Testis (tissue), 5 donors: ENCODE measurements at places on chromosomes 7 and 10.
A peak's percentile ranks its signal among the peaks of the same experiment; 100 is the strongest.

GRCh38 chr7:117950601-117951260 is 77.5 kb upstream of the CTTNBP2 start:
- DNase-seq, result no peak

GRCh38 chr10:110617425-110618229 is 26.5 kb upstream of the RBM20 start:
- DNase-seq, result no peak

GRCh38 chr10:85667638-85668233 is 698.9 kb downstream of the GRID1 start:
- DNase-seq, result no peak

- peak; percentile 59 for DNase-seq
Measured at GRCh38 chr10:121696854-121697253, 98.6 kb upstream of the FGFR2 start.

DNA sequence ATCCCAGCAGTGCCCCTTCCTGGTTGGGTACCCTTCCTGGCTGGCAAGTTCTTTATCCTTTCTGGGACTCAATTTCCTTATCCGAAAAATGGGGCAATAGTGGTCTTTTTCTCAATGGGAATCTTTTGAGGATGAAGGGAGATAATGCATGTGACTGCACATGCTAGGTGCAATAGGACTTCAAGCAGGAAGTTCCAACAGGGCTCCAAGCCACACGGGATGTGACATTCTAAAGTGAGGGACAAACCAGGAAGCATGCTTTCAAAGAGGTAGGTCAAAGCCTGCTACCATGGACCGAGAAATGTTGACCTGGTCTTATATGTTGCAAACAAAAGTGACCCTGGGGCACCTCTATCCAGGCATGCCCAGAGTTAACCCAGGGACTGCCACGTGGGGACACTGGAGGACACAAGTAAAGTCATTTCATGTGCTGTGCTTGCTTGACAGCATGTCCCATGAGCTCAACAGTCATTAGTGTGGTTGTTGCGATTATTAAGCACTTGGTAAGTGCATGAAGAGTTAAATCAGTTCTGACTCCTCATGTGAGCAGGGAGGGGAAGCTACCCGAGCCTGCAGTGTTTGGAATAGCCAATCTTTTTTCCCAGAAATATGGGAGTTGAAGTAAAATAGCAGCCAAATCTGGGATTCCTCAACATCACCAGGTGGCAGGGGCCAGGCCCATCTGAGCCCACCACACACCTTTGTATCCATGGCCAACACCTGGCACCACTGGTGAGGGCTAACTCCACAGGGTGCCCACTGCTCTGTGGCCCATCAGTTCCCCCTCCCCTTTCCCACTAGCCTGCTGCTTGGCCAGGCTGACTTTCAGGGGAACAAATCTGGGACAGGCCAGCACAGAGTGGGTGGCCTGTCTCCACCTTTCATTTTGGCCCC is 5.7 kb downstream of the ARHGAP22 start:
- DNase-seq, result no peak

GRCh38 chr7:84195295-84196060 is 889 bp upstream of the SEMA3A start:
- no peak for DNase-seq

DNA sequence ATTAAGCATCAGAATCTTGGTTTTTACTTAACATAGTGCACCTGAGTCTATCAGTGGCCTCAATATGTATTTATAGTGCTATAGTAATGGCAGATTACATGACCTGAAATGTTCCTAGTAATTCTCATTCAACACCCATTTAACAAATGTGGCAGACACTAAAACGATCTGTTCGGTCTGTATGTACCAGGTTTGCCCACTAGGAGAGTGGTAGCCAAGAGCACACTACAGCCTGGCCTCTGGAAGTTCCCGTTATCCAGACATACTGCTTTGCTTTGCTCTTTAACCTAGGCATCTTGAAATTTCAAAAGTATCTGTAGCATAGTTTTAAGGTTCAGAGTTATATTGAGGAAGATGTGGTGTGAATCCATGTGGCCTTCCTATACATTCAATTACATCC is 395.7 kb upstream of the NRG3 start:
- no peak for DNase-seq

- no peak for DNase-seq
Measured at GRCh38 chr7:92680442-92680841, 90.3 kb upstream of the FAM133B start.

DNA sequence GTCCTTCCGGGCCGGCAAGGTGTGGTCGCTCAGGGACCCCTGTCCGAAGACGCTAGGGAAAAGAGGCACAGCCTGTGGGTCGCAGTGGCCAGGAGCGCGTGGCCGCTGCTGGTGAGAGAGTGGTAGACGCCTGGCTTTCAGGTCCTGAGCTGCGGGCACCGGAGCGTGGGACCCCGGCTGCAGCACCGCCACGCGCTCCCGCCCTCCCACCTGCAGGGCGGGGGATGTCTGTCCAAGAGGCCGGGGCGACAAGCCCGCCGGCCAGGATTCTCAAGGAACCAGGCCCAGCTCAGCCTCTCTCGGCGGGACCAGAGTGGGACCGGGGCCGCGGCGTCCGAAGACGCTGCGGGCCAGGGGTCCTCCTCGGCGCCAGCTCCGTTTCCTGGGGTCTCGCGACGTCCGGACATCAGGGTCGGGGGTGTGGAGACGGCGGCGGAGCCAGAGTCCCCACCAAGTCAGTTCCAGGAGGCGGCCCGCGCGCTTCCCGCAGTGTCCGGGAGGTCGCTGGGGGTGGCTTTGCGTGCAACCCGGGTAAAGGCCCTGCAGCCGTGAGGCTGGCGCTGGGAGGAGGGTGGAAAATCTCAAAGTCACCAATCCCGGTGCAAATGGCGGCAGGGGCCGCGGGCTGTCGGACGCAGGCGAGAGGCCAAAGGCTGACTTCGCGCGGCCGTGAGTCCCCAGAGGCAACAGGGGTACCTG is 5.5 kb downstream of the ZNF503 start:
- DNase-seq, result no peak

DNA sequence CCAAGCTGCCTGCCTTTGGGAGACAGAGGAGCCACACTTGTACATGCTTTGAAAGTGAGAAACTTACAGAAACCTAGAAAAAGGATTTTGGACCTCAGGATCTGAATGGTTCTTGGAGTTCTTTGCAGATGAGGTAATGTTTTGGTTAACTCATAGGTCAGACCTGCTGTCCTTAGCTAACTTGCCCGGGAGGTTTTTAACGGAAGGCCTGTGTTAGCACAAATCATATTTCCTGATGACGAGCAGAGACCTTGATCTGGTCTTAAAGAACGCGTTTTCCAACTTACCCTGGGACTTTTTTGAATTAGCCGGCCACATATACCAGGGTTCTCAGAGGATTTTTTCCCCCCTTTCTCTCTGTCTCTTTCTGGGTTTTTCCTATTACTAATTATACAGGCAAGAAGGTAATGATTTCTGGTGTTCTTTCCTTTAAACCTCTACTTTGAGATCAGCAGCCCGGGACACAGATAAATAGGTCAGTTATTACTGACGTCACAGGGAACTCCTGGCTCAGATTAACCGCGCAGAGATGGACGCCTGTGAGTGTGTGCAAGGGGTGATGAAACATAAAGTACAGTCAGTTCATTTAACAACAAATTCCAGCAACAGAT is 101.7 kb upstream of the KLF6 start:
- DNase-seq, result peak; percentile 40

DNA sequence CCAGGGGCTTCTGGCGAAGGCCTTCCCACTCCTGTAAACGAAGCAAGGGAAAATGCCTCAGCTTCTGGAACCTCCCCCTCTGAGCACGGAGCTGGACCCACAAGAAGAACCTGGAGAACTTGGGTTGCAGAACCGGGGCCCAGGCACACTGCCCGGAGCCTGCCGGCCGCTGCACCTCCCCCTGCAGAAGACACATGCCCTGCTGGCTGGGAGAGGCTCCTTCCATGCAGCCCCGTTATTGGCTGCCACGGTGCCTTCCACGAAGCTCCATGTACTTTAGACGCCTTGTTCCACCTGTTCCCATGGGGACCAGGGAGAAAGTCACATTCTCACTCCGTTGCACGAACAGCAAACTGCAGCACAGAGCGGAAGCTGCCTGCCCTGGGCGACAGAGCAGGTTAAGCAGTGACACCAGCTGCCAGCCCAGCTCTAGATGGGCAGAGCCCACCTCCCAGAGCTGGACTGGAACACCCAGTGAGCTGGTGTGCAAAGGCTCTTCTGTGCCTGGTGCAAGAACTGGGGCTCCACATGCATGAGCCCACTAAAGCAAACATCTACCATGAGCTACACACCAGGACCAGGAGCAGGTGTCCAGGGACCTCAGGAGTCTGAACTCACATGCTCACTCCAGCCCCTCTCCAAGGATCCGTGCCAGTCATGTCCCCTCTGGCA is 70.1 kb downstream of the TNS3 start:
- DNase-seq, result no peak

DNA sequence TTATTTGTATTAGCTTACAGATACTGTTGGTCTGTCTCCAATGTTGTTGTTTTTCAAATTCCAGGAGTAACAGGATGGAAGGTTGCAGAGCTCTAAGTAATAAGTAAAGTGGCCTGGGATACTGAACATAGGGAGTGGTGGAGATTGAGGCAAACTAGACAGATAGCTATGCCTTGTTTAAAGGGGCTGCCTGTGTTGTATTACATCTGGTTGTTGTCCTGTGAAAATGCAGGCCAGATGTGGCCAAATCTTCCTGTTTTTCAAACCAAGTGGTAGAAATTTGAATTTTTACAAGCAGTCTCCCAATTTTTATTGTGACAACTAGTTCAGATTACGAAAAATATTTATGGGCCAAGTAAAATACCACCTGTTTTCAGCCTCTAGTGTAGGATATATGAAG is 33.5 kb downstream of the BICC1 start:
- DNase-seq, result no peak

- no peak for DNase-seq
Measured at GRCh38 chr10:44198096-44198779, 186.7 kb downstream of the CXCL12 start.

GRCh38 chr7:7103343-7104313 is 78.7 kb upstream of the C1GALT1 start:
- DNase-seq, result no peak

DNA sequence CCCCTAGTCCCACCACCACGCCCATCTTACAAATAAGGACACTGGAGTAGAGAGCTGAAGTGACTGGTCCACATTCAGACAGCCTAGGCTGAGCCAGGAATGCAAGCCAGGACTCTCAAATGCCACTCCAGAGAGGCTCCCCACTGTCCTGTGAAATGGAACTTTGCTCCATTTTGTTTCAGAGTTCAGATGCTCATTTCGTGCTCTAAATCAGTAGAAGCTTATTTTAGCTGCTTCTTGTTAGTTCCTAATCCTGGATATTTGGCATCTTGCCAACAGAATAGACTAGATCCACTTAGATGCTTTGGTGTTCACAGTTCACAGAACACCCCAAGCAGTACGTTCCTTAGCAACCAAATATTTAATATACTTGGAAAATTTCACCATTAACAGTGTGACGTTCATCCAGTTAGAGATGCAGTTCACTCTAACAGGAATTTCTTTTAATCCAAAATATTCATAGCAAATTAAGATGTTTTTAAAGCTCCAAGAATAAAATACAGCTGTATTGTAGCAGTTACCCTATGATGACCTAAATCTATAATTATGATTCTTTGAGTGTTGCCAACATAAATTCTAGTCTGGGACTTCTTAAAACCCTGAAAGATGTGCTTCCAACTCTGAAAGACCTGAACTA is 7.3 kb downstream of the MMP21 start:
- no peak for DNase-seq

DNA sequence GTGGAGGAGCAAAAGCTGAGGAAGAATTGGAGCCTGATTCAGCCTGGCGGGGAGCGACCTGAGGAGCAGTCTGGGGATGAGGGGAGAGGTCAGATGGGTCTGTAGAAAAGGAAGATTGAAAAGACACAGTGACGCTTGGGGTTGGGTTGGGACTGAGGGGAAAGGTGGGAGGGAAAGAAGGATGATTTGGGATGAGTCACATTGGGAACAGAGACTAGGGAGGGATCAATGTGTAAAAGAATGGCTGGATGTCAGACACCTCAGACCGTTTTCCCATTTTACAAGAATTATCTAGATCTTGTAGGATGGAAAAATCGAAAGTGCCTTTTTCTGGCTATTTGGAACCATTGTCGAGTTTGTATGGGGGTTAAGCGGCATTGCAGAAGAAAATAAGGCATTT is 1076.5 kb downstream of the DNAJB9 start:
- no peak for DNase-seq
